NK-92 treated with Interleukin-12 subunit alpha and Interleukin-12 subunit beta, amount 100 ng/mL, for 24 hours (cell line): ENCODE measurements at places on chromosomes 1 and 21.

DNA sequence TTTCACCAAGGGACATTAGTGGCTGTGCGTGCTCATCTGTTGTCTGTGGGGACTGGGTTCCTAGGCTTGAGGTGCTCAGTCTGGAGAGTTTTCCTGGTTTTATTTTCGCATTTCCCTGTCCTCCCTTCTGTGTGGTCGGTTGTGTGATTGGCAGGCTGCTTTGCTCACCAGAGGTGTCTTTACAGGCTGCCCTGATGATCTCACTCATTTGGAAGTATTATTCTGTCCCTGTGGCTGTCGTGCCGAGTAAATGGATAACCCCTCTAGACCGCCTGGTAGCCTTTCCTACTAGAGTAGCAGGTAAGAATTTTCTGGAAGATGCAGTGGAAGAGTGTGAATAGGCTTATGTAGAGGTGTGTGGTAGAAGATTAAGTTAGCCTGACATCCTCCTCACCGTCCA is 44.1 kb upstream of the HMGN1 start:
- DNase-seq = no peak

DNA sequence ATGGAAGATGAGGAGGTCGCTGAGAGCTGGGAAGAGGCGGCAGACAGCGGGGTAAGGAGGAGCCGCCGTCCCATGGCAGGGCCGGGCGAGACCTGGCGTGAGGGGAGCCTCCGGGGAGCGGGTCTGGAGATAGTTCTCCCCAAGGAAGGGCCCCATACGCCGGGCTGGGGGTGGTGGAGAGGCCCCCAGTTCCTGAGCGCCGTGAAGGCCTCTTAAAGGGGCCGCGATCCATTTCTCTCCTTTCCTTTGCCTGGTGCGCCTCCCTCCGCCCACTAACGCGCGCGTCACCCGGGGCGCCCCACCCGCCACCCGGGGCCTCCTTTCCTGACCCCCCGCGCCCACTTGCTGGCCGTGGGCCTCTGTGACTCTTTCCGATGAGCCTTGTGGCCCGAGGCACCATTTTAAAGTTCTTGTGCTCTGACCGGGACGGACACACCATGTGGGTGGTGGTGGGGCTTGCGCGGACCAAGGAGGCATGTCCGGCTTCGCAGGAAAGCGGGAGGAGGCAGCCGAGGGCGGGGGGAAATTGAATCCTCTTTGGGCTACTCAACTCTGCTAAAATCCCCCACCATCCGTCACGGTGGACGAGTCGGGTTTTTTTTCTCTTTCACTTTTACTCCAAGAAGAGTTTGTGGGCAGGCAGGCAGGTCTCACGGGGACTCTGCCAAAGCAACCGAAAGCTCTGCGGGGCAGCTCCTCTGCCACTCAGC is 371 bp downstream of the SZRD1 start:
- DNase-seq = peak; percentile 90

DNA sequence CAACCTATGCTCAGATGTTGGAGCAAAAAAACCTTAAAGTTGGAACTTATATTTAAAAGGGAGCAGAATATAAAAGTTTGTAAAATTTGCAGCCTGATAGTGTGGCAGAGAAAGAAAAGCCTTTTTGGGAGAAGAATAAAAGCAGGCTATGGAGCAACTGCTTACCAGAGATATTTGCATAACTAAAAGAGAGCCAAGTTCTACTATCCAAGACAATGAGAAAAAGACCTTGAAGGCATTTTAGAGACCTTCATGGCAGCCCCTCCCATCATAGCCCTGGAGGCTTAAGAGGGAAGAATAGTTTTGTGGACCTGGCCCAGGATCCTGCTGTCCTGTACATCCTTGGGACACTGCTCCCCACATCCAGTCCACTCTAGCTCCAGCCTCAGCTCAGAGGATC is 312.5 kb upstream of the ZRANB2 start:
- no peak for DNase-seq

- DNase-seq = no peak
Measured at GRCh38 chr1:173205146-173206051, 1.7 kb downstream of the TNFSF4 start.

- no peak for DNase-seq
Measured at GRCh38 chr1:208581209-208581608, 337.0 kb upstream of the PLXNA2 start.

DNA sequence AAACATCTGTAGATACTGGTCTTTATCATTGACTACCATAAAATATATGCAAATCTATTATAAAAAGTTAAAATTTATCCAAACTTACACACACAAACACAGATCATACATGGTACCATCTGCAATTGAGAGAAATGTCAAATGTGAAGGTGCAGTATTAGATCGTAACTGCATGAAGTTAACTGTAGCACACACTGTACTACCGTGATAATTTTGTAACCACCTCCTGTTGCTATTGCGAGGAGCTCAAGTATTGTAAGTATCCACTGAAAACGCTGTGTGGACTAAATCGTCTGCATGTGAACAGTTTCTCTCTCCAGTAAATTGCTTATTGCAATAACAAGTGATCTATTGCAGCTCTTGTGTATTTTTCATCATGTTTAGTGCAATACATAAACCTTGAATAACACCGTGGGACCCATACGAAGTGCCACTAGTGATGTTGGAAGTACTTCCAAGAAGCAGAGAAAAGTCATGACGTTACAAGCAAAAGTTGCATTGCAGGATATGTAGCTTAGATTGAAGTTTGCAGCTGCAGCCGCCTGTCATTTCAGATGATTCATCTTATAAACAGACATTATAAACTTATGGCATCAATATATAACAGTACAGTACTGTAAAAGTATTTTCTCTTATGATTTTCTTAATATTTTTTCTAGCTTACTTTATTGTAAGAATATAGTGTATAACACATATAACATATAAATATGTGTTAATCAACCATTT is 172.9 kb downstream of the SDCCAG8 start:
- no peak for DNase-seq

DNA sequence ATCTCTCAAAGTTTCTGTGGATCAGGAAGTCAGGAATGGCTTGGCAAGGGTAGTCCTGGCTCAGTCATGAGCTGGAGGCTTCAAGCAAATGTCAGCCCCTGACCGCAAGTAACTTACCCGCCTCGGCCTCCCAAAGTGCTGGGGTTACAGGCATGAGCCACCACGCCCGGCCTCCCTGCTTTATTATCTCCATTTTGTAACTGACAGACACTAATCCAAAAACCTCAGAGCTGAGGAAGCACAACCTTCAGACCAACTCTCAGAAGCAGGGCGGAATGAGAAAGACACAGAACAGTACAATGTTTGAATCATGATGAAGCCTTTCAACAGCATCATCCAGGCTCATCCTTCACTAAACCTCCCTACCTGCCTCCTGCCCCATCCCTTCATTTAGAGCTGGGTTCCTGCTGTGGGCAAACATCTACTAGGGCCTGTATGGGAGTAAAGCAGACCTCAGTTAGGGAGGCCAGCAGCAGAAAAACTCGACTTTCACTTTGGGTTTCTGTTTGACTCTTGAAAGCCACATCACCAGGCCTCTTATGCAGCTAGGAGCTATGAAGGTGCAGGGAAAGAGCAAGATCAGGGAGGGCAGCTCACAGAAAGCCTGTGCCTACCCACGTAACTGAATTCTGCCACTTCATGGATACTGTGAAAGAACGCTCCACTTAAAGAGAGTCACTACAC is 84.4 kb upstream of the RAB4A start:
- DNase-seq = no peak

- DNase-seq = no peak
Measured at GRCh38 chr1:115781851-115782250, 13.3 kb upstream of the CASQ2 start.

- no peak for DNase-seq
Measured at GRCh38 chr1:14482784-14483450, 115.6 kb upstream of the KAZN start.

- no peak for DNase-seq
Measured at GRCh38 chr1:208248307-208248801, 4.2 kb upstream of the PLXNA2 start.
